ENCODE measurements at places on chromosomes 16 and 17.

- peak; percentile 38 for DNase-seq
These were observed 28.4 kb downstream of the LDHD start for GRCh38 chr16:75088216-75088615.

DNA sequence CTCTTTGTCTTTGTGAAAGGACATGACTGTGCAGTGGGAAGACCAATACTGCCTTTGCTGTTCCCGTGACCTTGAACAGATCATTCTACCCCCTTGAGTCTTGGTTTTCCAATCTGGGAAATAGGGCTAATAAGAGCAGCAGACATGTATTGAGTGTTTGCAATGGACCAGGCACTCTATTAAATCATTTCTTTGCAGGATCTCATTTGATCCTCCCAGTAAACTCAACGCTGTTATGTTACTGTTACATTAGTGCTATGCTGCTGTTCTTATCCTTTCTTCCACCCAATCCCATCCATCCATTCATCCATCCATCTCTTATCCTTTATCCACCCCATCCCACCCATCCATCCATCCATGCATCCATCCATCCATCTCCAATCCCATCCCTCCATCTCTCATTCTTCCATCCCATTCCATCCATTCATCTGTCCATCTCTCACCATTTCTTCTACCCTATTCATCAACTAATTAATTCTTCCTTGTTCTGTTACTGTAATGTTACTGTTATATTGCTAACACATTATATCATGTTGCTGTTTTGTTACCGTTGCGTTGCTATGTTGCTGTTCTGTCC is 65.1 kb downstream of the ABCC6 start:
- DNase-seq = no peak

- DNase-seq = no peak
These were observed 48.6 kb downstream of the FTO start for GRCh38 chr16:53752560-53752959.

DNA sequence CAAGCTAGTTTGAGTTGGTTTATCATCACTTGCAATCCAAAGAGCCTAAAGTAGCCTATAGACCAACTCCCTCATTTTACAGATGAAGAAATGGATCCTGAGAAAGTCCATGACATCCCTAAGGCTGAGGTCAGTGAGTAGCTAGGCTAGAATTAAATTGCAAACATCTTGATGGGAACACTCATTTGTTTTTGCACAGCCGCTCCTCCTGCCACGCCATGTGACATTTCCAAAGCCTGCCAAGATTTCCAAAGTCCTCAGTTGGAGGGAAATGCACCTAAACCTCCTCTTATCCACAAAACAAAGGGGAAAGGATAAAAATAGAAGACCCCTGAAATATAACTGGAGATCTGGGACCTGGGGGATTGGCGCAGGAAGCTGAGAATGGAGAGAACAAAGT is 15.0 kb downstream of the TMEM92 start:
- no peak for DNase-seq

DNA sequence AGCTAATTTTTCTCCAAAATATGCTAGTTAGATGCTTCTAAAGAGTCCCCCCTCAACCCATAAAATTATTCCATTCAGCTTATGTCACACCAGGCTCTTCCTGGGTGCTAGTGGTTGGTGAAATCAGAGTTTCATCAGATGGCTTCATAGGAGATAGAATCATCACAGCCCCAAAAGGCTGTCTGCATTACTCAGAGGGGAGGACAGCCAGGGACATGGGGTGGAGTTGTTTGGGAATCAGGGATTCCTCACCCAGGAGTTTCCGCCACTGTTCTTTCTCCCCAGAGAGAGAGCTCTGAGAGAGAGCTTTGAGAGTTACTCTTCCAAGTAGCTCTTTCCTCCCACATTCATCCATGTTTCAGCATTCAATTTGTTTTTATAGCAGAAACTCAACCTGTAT is 288 bp upstream of the KRT34 start:
- no peak for DNase-seq

DNA sequence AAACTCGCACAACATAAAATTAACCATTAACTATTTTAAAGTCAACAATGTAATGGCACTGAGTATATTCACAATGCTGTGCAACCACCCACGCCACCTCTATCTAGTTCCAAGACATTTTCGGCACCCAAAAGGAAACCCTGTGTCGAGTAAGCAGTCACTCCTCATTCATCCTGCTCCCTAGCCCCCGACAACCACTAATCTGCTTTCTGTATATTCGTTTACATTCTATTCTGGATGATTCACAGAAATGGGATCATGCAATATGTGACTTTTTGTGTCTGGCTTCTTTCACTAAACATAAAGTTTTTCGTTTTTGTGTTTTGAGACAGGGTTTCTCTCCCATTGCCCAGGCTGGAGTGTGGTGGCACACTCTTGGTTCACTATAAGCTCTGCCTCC is 42.2 kb upstream of the HAPSTR1 start:
- no peak for DNase-seq

DNA sequence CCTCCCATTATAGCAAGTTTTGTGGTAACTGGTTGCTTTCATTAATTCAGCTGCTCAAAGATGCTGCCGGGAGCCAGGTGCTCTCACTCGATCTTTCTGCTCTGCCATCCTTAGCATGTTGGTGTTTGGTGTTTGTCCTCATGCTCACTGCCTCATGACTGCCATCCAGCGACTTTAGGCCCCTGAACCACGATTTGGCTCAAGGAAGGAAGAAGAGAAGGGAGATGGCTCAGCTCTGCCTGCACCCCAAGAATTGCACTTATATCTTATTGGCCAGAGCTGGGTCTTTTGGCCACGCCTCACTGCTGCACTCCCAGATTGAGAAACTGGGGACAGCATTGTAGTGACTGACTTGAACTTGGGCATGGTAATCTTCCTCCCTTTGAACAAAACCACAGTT is 52.7 kb downstream of the ARSG start:
- DNase-seq = no peak

- DNase-seq = no peak
These were observed 147.0 kb downstream of the SLC39A11 start for GRCh38 chr17:72945473-72945872.

DNA sequence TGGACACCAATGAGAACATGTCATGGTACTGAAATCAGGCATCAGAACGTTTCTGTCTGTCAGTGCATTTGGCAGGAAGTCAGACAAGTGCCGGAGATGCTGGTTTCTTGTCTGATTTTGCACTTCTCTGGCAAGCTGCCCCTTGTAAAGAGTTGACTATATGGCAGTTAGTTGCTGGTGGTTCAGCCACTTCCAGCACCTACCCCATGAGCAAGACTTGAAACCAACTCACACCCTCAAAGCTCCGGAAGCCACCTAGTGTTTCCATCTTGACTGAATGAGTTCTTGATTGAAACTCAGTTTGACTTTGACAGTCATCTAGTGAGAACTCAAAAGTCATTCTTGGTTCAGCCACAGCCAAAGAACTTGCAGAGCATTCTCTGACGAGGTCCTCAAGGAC is 225.1 kb downstream of the SPECC1 start:
- DNase-seq = no peak
